Lung microvascular endothelial cell (primary cell): ENCODE measurements at places on chromosomes 6 and 20. TPM values are rescaled to one million over a fixed set of nuclear protein-coding genes. Genes with fewer than 3 reads are reported as not detected.

DNA sequence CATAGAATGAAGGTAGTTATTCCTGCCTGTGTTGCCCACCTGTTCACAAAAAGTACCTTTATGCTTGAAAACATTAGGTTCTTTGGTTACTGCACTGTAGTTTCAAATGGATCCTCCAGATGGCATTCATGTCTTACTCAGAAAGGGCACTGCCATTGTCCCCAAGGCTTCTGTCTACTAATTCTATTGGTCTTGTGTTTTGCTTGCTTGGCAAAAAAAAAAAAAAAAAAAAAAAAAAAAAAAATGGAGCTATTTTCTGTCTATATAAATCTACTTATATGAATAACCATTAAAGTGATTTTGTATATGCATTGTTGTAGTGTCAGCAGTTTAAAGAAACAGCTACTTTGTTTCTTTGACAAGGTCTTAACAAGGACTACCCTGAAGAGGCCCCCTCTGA is 12.7 kb upstream of the EFHC1 start:
- DNase-seq, result peak; percentile 81

DNA sequence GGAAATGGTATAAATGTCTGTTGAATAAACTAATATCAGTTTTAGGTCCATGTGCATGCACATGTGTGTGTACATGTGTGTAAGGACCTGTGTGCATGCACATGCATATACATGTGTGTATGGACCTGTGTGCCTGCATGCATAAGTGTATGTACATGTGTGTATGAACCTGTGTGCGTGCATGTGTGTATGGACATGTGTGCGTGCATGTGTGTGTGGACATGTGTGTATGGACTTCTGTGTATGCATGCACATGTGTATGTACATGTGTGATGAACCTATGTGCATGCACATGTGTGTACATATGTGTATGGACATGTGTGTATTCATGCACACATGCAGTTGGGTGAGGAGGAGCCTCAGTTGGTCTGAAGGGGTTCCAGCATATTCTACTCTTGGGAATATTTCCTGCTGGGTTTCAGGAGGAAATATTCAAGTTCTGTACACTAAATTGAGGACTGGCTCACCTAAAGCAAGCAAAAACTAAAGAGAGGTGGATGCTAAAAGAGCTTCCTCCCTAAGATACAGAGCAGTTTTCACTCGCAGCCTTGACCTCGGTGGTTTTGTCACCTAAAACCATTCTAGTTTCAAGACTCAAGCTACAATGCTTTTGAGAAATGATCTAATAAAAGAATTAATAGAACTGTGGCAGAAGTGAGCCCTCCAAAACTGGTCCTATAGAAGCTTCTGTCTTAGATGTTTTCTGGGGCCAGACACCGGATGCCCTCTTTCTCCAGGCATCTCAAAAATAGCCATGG is 742.8 kb downstream of the MAFB start:
- no peak for DNase-seq

DNA sequence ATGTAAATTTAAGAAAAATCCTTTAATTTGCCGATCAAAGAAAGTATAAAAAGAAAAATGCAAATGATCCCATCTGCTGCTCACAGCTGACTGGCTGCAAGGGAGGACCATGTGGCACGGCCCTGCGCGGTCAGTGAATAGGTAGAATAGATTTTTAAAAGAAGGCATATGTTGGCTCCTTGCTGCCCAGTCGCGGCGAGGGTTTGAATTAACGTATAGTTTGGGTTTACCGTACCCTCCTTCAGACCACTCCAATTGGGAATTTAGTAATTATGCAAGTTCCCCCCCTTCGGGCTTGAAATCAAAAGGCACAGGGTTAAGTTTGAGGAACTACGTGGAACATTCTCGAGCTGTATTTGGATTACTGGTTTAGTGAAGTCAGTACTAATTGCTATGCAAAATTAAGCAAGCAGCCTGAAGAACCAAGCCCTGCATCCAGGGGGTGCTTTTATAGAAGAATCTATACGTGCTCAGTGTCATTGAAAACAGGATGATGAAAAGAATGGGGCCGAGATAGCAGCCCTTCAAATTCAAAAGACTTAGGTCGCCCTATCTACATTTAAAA is 1.1 kb upstream of the BEND3 start:
- peak; percentile 44 for DNase-seq

- DNase-seq, result no peak
Measured at GRCh38 chr6:40392589-40392988, 194.6 kb downstream of the LRFN2 start.

DNA sequence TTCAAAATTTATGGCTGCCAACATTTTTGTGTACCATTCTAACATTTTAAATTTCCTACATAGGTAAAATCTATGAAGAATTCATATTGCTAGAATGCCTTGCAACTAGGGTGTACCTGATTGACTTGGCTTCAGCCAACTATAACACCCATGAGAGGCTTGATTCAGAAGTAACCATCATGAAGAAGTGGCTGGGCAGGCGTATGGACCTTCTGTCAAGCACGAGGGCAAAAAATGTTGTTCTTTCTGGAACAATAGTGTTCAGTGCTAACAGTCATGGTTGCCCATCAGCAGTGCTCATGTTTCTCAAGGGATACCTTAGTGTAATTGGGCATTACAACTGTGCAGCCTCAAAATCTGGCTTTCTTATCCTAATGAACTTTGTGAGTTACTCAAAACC is 42.9 kb downstream of the ID4 start:
- DNase-seq, result no peak

DNA sequence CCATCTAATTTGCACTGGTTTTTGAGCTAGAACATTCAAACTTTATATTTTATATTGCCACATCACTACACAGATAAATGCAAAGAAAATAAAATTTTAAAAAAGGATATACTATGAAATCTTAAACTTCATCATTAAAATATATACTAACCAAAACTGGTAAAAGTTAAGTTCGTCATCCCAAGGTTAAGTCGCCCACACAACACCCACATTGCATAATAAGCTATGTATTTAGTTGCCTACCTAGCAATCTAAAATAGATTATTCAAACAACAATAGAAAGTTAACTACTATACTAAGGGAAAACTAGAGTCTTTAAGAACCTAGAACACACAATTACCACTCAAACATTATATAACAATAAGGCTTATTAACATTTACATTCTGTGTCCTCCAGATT is 24.5 kb downstream of the PDE10A start:
- no peak for DNase-seq

Gene GABRR2
- total RNA-seq, result 0.22 and 0.40 TPM in 2 replicates

Gene LY6G6C
- total RNA-seq, result not detected in 2 replicates

- DNase-seq, result no peak
Measured at GRCh38 chr20:43284486-43284885, 94.8 kb upstream of the PTPRT start.

DNA sequence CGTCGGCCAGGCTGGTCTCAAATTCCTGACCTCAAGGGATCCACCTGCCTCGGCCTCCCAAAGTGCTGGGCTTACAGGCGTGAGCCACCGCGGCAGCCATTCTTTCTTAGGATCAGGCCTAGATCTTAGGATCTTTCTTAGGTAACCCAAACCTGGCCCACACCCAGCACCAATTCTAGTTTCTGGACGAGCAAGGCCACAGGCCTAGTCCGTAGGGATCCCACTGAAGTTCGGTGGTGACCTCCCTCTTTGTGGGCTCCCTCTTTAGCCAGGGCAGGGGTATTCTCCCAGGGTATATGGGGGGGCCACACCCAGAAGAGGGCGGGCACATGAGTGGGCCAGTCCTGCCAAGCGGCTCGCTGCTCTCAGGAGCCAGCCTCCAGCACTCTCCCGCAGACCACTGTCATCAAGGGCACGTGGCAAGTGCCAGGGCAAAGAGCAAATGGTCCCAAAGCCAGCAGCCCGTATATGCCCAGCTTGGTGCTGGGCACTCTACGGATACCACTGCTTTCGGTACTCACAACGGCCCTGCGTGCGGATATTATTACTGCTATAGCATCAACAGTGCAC is 6.5 kb downstream of the PXDC1 start:
- DNase-seq, result no peak
